Esophagus mucosa (tissue), 1 donor: ENCODE measurements at places on chromosomes 12 and 14.

- no peak for ATAC-seq
Observed at GRCh38 chr12:81974762-81975161, 215.6 kb upstream of the PPFIA2 start.

DNA sequence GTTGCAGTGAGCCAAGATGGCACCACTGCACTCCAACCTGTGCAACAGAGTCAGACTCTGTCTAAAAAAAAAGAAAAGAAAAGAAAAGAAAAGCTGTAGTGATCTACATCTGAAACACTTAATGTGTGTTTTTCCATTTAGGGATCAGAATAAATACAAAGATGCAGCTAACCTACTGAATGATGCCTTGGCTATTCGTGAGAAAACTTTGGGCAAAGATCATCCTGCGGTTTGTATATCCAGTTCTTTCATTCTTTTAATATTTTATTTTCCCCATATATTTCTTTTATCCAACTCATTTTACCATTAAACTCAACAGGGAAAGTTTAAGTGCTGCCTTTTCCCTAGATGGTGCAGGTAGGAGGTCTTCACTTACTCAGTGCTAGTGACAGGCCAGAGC lies 40.4 kb downstream of the KLC1 start:
- no peak for ATAC-seq

DNA sequence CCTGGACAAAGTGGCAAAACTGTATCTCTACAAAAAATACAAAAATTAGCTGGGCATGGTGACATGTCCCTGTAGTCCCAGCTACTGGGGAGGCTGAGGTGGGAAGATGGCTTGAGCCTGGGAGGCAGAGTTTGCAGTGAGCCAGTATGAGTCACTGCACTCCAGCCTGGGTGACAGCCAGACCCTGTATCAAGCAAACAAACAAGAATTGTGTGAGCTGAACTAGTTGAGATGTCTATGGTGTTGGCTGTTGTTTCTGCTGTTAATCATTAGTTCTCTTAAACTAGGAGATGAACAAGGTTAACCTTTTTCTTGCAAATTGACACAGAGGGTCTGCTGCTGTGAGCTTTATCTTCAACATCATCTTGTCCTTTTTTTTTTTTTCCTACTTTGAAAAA lies 23.6 kb downstream of the RASSF3 start:
- peak; percentile 80 for ATAC-seq

DNA sequence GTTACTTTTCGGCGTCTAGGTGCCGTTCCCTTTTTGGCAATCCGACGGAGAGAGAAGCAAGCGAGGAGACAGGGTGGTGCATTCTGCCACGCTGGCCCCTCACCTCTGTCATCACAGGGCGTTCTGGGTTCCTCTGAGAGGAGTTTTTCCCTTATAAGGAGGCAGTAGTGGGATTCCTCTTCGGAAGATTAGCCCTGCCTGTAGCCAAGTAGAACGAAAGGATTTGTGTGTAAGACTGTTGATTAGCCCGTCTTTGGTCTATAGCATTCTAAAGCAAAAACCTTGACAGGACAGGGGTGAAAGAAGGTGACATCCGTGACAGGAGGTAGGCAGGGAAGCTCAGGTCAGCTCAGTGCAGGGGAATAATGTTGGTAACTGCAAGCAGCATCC lies 9.1 kb upstream of the NEMF start:
- ATAC-seq = peak; percentile 8

DNA sequence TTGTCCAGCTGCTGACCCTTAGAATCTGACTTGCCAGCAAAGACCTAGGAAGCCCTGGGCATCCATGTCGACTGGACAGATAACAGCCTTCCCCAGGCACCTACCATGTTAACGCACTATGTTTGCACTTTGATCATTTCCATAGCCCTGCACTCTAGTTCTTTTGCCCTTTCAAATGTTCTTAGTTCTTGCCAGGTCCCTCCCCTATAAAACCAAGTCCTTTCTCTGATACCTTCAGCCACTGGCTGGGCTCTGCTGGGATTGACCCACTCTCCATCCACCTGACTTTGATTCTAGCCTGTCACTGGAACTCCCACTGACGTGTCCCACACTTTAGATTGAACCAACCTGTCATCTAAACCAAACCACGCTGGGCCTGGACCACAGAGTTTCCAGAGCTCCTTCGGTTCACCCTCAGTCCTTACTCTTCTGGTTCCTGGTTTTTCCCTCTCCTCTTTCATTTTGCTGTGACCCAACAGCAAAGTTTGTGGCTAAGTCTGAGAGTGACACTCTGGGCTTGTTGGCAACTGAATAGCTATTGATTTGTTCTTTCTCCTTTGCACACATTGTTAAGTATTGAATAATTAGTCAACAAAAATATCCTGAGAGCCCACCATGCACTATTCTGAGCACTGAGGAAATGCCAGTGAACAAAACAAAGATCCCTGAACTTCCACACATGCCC lies 51.8 kb upstream of the STK38L start:
- ATAC-seq = no peak

DNA sequence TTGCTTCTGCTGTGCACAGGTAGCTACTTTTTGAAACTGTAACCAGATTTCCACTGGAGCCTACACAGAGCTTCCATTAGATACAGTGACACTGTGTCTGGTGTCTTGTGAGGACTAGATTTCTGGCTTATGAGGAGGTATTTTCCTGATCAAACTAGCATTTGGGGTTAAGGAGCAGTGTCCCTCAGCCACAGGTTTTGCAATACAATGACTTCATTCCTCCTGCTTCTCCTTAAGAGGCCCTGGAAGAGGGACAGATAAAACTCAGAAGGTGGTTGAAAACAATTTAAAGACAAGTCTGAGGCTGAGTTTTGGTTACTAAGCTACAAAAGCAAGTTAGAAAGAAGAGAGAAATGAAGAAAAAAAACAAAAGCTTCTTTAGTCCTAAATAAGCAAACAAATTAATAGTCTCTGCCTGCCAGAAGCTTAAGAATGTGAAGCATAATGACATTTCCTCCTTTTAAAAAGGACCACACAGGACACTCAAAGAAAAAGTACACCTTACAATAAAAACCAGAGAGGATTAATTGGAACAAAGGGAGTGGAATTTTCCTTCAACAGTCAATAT lies 53.0 kb downstream of the PKP2 start:
- no peak for ATAC-seq

DNA sequence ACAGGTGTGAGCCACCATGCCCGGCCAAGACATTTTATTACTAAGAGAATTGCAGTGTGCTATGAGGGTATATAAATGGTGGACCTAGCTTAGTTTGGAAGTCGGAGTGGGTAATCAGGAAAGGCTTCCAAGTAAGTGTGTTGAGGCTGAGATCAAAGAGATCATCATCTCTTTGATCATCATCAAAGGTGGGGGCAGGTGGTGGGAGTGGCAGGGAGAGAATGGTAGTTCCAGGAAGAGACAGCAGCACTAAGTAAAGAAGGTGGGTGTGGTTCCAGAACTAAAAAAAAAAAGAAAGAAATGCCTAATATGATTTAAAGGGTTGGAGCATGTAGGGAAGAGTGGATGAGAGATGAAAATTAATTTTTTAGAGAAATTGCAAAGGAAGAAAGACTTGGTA lies 14.7 kb downstream of the SLC4A8 start:
- no peak for ATAC-seq

- no peak for ATAC-seq
Observed at GRCh38 chr14:93592786-93593185, 162.0 kb downstream of the UNC79 start.

- no peak for ATAC-seq
Observed at GRCh38 chr14:20866194-20866593, 25.0 kb upstream of the RNASE3 start.

GRCh38 chr12:127803545-127803944 lies 463.4 kb upstream of the TMEM132C start:
- ATAC-seq = no peak

DNA sequence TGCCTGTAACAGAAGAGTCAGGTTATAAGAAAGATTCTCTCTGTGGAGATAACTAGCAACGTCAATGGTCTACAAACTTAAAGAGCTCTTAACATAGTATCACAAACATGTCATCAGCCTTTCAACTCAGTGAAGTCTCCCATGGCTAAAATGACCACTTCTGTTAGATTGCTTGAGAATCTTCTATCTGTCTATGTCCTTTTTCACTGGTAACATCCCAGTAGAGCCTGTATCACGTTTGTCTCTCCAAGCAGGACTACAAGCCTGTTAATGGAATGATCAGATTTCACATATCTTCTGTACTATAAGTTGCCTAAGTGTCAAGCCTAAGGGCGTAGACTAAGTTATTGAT lies 50.7 kb downstream of the SLC2A13 start:
- no peak for ATAC-seq

DNA sequence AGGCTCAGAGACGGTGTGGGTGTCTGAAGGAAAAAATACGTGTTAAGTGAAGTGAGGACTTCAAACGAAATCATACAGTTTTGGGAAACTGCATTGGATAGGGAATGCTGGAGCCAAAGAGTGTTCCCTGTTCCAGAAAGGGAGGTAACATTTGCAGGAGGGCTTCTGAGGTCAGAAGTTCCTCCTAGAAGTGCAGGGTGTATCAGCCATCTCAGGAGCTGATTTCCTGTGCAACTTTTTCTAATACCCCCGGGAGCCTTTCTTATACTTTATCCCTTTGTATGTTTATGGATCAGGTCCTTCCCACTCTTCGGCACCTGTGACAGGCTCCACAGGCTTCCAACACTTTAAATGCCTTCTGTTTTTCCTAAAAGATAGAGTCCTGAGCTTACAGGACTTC lies 24.9 kb downstream of the ZNF664 start:
- ATAC-seq = no peak

DNA sequence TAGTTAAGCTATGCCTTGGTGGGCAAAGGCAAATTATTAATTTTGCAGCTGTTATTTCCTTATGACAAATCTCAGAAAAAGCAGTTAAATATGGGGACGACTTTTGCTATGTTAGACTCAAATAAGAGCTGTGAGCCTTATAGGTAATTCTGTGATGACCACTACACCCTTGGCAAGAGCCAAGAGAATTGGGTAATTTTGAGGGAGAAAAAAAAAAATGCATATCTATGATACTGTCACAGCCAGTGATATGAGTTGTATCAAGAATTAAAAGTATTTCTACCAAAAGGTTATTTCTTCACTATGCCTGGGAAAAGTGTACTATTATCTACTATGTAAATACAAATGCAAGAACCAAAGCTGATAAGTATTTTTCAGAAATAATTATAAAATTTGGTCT lies 43.9 kb downstream of the SCAF11 start:
- ATAC-seq = no peak

- no peak for ATAC-seq
Observed at GRCh38 chr14:74427651-74428050, 1.6 kb upstream of the SYNDIG1L start.

DNA sequence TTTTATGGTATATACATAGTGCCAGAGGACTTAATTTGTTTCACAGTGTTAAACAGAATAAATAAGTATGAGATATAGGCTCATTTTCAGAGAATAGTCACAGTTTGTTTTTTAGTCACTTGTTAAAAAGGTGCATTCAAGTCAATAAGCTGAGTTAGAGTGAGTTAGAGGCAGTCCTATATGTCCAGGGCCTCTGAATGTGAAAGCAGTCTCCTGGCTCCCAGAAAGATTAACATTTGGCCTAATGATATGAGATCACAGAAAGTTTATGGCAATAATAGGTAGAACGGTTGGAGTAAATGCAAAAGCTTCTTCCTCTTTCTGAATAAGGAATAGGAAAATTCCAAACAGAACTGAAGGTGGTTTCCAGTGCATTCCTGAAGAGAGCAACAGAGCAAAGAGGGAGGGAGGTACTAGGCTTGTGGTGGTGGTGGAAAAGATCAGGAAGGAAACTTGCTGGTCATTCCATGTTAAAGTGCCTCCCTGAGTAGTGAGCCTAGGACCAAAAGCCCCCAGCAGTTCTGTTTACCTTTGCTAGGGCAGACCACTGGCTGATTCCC lies 54.4 kb downstream of the SLC38A4 start:
- no peak for ATAC-seq

DNA sequence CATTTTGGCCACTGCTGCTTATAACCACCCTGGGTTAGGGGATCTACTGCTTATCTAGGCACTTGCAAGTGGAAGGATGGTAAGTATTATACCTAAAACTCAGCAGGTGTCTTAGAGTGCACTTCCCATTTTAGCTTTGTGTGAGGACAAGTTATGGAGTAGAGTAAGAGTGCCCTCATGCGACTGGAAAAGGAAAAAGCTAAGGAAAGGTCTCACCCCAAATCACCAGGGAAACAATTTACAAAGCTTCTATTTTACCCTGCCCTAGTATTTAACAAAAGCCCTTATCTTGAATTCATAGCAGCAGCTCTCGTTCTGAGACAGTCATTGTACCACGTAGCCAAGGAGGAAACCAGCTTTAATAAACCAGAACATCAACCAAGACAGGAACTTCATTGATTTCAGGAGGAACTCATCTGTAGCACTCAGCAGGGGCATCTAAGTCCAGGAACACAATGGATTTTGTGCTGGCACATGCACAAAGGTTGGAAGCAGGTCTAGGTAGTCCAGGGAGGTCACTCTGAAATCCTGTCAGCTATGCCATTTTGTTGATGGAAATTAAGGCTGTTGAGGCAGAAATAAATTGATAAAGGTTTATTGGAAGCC lies 2.9 kb downstream of the RDH12 start:
- ATAC-seq = peak; percentile 83

DNA sequence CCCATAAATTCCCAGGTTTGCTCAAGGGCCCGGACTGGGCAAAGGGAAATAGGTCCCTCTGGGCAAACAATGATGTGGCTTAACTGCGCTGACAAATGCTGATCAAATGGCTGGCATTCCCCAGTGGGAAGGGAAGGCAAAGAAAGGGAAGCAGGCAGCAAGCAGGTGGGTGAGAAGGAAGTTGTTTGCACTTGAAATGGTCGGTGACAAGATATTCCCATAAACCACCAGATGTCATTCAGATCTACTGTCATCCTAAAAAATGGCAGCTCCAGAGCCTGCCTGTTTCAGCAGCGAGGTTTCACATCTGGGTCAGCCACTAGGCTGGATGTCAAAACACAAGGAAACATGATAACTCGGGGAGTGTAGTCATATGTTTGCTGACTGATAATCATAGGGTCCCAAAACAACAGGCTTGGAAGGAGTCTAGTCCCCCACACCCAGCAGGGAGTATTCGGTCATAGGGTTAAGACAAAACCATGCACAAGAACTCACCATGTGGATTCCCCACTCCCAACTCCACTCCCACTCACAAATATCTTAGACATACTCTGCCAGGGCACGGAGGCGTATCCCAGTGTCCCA lies 37.9 kb upstream of the MDM1 start:
- no peak for ATAC-seq
